ENCODE measurements at places on chromosomes 6 and 20. TPM values are rescaled to one million over a fixed set of nuclear protein-coding genes. Genes with fewer than 3 reads are reported as not detected.

GRCh38 chr20:54176610-54177009 lies 2.8 kb upstream of the CYP24A1 start:
- no peak for DNase-seq

- DNase-seq: no peak
Measured at GRCh38 chr6:170140129-170140528, 150.7 kb downstream of the DLL1 start.

- DNase-seq: no peak
Measured at GRCh38 chr20:34921436-34921835, 34.2 kb downstream of the GSS start.

Gene SPINT4
- not detected for total RNA-seq

Gene CCDC170
- total RNA-seq: 0.14 TPM

Gene SIM1
- total RNA-seq: 14.4 TPM

Gene PNLDC1
- 0.17 TPM for total RNA-seq

All from psoas muscle (tissue), 8 donors.